NCI-H2107 (cell line): ENCODE measurements at places on chromosomes 2 and 18.

DNA sequence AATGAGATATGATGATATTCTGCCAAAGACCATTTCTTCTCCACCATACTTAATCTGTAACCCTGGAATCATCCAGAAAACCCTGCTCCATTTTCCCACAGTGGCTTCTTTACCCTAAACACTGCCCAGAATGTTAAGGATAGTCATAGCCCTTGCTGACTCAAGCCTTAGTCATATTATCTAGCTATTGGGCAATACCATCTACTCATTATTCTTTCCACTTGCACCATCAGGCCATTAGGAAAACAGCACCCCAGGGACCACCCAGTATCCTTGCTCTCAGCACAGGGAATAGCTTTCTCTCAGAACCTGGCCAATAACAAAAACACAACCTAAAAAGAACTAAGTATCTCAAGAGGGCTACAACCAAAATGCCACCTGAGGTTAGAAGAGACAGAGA is 445.7 kb upstream of the SLC14A2 start:
- no peak for DNase-seq

- no peak for DNase-seq
Measured at GRCh38 chr2:148730085-148730484, 85.5 kb downstream of the EPC2 start.

DNA sequence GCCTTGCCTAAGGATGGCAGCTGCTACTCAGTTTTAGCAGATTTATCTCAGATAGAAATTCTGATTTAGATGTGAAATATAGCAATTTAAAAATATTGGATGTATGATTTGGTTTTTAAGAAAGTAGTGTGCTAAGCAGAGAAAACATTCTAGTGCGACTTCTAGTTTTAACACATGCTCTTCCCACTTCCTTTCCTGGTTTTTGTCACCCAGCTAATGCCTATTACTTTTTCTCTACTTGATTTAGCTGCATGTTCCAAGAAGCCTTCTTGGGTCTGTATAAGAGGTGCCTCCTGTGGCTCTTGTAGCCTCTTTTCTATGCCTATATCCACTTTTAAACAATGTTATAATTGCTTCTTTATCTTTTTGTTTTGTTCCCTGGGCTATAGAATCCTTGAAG is 53.0 kb downstream of the GPD2 start:
- no peak for DNase-seq

- no peak for DNase-seq
Measured at GRCh38 chr2:71634567-71634966, 181.2 kb downstream of the DYSF start.

DNA sequence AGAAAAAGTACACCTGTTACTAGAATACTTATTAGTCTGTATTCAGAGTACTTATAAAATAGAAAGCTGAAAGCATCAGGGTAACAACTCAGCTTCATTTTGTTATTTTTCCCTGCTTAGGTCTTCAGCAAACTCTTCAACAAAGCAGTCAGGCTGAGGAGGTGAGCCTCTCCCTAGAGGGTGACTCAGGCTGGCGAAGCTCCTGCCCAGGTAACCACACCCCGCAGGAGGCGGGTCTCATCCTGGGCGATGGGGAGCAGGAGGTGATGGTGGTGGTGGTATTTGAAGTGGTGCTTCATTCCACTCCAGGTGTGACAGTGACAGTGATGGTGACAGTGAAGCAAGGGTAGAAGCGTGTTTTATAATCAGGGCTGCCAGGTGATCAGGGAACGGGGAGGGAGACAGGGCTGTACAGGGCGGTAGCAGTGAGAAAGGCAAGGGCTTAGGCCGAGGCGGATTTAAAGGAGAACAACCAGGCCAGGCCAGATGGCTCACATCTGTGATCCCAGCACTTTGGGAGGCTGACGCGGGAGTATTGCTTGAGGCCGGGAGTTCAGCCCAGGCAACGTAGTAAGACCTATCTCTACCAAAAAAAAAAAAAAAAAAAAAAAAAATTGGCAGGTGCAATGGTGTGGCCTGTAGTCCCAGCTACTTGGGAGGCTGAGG is 127.1 kb downstream of the SOCS6 start:
- DNase-seq, result peak; percentile 35
